ENCODE measurements at places on chromosomes 7 and 10.

DNA sequence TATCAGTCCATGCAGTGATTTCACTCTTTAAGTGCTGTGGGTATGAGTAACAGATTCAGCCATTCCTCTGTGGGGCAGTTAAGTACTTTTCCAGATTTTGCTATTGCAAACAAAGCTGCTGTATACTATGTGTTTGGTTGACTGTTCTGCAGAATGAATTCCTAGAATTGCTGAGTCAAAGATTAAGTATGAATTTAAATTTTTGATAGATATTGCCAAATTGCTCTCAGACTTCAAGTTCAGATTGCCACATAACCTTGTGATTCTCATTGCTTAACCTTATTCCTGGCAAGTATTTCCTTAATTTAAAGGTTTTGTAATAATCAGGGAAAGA, 21.6 kb upstream of the SAR1A start:
- no peak for DNase-seq

- DNase-seq, result no peak
Measured at GRCh38 chr10:22679608-22680007, 34.8 kb downstream of the PIP4K2A start.

DNA sequence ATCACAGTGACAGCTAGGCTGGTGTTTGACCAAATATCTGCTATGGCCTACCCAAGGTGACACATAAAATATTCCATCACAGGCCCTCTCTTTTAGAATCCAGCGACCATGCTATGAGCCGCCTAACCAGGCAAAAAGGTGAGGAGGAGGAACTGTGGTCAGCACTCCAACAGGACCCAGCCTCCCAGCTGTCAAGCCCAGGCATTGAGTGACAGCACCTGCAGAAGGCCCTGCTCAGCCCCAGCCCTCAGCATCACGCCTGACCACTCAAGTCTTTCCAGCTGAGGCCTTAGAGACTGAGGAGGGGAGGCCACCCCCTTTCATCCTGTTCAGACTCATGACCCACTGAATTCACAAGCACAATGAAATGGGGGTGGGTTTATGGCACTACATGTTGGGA, 43.0 kb downstream of the CXCL12 start:
- DNase-seq, result no peak

GRCh38 chr10:51770709-51771108, 71.3 kb upstream of the CSTF2T start:
- DNase-seq, result no peak

- DNase-seq, result no peak
Measured at GRCh38 chr7:48505051-48505450, 333.8 kb downstream of the ABCA13 start.

GRCh38 chr10:15439341-15439842, 68.3 kb upstream of the FAM171A1 start:
- no peak for DNase-seq

DNA sequence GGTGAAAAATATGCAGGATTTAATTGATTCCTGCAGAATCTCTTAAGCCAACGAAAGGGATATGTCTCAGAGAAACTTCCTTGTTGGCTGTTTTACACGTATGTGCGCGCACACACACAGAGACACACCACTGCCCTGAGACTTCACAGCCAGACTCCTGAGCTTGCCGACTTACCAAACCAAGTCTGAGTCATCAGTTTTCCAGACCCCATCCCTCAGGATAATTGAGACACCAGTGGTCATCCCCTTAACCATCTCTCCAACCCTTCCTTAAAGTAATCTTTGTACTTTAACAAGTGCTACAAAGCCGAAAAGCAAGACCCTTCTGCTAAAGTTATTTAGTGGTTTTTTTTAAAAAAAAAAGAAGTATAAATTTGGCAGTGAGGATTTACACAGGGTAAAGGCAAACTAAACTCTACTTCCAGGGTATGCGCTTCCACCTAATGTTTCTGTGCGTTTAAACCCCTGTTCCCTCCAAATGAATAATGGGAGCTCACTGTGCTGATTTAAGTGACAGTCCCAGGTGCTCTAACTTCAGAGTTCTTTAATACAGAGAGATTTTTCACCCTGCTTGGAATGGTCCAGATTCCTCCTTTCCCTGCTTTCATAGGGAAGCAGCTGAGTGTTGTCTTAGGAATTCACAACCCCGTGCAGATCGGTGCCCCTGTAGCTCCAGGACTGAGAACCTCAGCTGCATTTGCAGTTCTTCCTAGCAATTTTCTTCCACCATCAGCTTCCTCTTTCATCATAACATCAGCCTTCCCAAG, 198.5 kb downstream of the INHBA start:
- DNase-seq, result no peak

DNA sequence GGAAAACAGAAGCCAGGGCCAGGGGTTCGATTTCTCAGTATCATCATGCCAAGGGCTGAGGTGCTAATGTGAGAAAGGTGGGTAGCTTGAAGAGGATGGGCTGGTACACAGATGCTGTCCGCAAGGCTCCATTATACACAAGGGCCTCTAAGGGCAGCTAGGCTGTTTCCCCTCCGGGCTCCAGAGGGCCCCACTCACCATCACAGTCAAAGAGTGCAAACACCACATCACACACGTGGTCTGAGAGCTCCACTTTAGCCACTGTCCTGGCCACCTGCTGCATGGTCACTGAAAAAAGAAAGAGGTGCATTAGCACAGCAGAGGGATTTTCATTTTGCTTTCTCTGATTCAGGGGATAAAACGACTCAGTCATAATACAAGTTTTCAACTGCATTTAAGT, 20.9 kb upstream of the DNAJB12 start:
- no peak for DNase-seq

DNA sequence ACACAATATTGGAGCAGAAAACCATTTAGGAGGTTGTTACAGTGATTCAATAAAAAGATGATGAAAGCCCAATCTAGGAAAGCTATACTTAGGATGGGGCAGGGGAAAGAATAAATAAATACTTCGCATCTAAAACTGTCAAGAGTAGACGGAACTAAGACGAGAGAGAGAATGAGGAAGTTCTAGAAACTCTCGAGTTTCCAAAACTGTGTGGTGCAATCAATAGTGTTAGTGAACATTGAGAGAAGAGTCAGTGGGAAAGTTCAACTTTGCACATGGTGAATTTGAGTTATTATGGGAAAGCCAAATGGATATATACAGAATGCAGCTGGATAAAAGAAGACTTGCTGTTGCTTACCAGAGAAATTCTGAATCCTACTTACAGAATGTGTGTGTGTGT, 133.8 kb upstream of the MEOX2 start:
- DNase-seq, result no peak

- DNase-seq, result no peak
Measured at GRCh38 chr10:19421674-19422073, 373.1 kb downstream of the MALRD1 start.

DNA sequence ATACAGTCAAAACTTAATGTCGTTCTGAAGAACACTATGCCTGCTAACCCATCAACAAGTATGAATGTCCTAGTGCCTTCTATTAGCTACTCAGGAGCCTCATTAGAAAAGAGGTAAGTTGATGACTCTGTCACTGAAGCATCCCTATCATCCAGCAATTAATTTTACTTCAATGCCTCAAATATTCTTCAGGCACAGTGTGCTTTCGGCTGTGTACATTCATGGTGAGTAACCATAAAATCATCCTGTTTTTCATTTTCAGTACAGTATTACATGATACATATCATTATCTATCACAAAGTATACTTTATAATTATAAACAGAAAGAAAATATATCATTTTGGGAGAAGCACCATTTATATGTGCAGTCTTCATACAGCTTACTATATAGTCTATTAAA, 495.5 kb upstream of the ZWINT start:
- no peak for DNase-seq

DNA sequence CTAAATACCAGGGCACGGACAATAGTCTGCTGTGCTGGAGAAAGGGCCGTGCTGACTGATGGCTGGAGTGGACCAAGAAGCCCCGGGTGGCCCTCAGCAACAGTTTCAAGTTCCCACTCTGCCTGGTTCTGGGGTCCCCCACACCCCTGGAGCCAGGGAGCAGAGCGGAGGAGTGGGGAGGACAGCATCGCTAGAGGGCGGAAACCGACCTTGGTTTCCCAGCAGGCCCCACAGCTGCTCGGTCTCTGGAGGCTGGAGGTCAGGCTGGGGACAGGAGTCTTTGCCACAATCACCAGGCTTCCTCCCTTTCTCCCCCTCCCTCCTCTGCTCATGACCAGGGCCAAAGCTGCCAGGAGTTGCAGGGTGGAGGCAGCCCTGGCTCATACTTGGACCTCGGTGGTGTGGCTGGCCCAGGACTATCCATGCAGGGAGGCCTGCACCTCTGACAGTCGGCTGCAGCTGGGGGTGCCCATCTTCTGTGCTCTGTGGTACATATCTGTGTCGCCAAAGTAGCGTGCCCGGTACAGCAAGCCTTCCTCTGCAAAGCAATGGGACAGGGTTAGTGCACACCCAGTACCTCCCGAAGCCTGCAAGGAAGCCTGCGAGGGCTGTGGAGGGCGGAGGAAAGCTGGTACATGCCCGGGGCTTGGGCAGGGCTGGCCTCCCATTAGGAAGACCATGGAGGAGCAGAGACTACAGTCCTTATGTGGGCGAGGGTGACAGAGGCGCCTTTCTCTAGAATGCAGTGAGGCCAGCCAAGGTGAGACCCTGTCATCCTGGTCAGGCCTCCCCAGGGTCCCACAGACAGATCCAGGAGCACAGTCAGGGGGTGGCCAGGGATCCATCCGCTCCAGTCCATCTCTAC, 19.1 kb downstream of the DNAJB12 start:
- no peak for DNase-seq

DNA sequence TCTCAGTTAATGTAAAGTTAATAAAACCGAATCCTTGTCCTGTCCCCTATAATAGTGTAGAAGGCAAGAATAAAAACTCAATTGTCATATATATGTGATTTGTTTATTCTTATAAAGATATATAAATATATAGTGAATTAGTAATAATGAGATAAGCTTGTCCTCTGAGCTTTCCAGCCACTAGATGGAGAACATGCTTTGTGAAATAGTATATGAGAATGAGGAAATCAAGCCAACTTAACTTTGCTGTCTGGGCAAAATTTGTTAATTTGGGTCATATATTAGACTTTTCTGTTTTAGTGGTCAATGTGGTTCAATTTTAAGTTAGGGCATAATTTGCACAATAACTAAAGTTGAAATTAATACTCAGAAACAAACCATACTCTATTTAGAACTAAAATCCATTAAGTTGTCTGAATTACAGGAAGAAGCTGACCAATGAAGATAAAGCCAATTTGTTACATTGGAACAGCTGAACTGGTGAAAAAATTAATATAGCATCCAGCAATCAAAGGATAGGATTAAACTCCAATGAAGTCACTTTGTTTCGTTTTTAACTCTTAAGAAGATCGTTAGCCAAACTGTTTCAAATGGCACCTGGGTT, 595.0 kb downstream of the ARL4A start:
- no peak for DNase-seq

GRCh38 chr10:85036661-85037060, 708.3 kb downstream of the CCSER2 start:
- DNase-seq, result no peak

DNA sequence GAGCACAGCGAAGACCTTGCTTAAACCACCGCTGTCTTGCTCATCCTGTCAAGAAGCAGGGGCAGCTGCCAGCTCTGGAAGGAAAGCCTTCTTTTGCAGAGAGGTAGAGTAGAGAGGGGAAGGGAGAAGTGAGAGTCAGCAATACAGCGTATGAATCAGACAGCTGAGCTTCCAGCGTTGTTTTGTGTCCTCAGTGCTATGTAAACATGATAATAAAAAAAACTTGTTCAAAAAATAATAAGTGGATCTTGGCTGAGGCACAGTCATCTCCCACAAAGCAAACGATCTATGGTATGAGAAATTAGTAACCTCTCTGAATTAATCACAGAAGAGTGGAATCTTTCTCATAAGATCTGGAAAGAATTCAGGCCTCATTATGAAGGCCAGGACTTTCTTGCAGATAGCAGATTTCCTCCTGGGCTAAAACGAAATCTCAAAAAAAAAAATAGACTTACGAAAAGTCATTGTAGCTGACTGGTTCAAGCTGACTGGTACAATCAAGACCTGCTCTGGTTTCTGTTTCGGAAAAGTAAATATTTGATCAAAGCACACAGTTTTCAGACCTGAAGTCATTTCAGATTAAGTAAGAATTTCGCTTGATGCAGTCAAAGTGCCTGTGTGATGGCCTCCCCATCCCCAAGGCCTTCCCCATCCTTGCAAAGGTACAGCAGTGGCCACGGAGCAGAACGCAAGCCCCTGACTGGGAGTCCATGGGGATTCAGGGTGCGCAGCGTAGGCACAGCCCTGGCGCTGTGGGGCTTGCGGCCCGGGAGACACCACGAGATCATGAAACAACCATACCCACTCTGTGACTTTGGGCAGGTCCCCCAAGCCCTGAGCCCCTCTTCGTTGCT, 29.4 kb downstream of the CHST15 start:
- peak; percentile 71 for DNase-seq

GRCh38 chr10:121822180-121822579, 105.7 kb downstream of the ATE1 start:
- DNase-seq, result no peak

DNA sequence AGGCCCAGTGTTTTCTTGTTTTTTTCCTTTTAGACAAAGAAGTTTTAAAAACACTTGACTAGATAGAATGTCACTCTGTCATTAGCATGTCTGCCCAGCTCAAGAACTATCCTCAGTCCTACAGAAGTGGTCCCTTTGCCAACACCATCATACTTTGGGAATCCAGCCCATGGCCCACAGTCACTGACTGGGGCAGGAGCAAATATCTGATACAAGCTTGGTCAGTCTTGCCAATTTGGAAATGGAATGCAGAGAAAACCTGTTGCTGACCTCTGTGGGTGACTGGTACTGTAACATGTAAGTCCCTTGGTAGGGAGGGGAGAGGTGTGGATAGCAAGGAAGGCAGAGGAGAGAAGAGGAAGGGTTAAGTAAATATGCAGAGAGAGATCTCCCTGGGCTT, 47.8 kb downstream of the IPMK start:
- no peak for DNase-seq

DNA sequence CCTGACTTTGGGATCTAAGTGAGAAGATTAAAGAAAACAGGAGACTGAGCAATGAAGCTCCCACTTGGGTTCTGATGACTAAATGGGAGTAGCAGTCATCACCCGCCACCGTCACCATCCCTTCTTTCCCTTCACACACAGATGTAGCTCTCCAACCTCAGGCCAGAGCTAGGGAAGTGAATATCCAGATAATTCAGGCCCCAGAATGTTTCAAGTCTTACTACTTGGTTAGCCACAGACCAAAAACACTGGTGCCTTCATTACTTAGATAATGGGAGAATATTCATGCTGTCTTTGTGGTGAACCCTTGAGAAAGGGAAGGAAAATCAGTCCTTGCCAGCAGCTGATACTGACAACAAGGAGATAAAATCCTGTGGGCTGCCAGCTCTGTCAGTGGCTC, 100.7 kb downstream of the OSBPL3 start:
- no peak for DNase-seq

- DNase-seq, result peak; percentile 86
Measured at GRCh38 chr10:78972160-78972946, 96.4 kb upstream of the ZMIZ1 start.

DNA sequence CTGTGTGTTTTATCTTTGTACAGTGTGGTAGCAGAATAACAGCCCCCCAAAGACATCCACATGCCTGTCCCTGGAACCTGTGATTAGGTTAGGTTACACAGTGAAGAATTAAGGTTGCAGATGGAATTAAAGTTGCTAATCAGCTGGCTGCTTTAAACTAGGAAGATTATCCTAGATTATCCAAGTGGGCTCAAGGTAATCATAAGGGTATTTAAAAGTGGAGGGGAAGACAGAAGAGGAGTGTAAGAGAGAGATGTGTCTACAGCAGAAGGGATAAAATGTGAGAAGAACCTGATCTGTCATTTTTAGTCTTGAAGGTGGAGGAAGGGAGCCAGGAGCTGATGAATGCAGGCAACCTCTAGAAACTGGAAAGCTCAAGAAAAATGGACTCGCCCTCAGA, 117.6 kb downstream of the ARHGAP22 start:
- DNase-seq, result no peak

Data from posterior cingulate gyrus (tissue), 11 donors.